ENCODE measurements at places on chromosomes 6 and 20.

DNA sequence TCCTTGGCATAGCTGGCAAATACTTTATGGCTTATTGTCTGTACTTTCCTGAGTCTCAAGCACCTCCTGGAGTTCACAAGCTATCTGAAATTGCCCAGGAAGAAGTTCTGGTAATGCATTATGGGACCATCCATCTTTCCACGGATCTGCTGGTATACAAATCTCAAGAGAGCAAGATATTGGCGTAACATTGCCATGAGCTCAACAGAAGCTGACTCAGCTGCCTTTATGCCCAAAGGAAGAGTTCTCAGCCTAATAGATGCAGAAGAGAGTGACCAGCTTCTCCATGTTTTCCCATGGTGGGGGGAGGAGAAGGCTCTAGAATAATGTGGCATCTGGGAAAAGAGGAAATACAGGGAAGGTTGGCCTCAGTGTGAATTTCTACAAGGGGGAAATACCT lies 78.7 kb downstream of the UST start:
- DNase-seq: no peak

- no peak for DNase-seq
These were observed 132.7 kb upstream of the SLC22A16 start for GRCh38 chr6:110609101-110609500.

GRCh38 chr6:30219244-30219643 lies 6.0 kb upstream of the TRIM26 start:
- DNase-seq: peak; percentile 71

- no peak for DNase-seq
These were observed 180.4 kb downstream of the BTBD9 start for GRCh38 chr6:38459291-38459690.

DNA sequence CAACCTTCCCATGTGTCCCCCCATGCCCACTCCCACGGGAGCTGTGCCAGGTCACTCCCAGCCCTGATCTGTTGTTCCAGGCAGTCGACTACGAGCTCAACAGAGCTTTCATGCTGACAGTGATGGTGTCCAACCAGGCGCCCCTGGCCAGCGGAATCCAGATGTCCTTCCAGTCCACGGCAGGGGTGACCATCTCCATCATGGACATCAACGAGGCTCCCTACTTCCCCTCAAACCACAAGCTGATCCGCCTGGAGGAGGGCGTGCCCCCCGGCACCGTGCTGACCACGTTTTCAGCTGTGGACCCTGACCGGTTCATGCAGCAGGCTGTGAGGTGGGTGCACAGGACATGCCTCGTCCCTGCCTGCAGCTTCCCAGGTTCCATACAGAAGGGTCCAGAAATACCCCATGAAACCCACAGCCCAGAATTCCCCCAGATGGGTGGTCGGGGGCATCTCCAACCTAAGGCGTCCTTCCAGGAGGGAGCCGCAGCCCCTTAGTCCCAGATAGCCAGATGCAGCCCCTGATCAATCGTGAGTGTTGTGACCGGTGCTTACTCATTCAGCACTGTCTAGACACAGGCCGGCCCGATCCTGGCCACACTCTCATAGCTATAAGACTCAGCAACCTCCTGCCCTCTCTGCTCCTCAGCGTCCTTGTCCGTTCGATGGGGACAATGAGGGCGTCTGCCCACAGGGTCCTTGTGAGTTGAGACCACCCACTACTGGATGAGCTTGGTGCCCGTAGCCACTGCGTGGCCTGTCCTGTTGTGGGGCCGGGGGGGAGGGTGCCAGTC lies 142.1 kb downstream of the TAF4 start:
- DNase-seq: no peak

DNA sequence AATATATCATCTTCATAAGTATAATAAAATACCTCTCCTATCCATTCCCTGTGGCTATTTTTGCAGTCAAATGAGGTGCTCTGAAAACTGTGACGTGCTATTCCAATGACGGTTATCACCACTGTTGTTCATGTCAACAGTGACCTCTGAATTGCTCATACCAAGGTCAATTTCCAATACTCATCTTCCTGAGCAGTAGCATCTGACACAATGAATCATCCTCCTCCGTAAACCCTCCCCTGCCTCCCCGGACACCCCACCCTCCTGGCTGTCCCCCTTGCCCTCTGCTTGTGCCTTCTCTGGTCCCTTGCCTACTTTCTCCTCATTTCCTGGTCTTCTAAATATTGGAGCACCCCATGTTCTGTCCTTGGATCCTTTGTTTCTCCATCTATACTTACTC lies 77.7 kb upstream of the SLC22A23 start:
- no peak for DNase-seq
